HL-60 (cell line): ENCODE measurements at places on chromosomes 13 and 19.

DNA sequence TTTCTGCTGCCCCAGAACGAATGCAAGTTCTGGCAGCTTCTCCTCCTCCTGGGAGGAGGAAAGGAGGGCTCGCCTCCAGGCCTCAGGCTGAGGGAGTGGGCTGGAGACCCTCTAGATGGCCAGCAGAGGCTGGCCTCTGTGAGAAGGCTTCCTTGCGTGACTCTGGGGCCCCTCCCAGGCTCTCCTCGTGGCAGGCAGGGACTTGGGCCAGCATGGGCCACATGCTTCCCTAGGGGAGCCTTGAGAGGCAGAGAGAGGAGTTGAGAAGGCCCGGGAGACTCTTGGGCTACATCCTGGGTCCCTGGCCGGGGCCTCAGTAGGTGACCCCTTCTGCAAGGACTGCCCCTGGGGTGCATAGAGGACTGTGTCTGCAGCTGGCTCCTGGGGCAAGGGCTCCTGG is 25.9 kb downstream of the LYL1 start:
- no peak for DNase-seq

DNA sequence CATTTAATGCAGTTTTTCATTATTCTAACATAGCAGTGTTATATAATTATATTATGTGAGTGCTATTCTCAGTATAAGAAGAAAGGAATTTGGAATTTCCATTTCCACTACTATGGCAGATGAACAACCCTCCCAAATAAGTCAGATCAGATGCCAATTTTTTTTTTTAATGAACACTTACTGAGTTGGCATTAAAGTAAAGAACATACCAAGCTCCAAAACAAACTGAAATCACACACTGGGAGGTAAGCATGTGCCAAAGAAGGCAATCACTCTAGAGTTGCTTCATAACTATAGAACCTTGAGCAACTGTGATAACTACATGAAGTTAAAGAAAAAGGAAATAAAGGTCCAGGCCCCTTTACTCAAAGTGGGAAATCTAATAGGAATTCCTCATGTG is 90.3 kb downstream of the RNF17 start:
- no peak for DNase-seq

- DNase-seq: no peak
These were observed 525 bp upstream of the COG3 start for GRCh38 chr13:45464141-45464686.

DNA sequence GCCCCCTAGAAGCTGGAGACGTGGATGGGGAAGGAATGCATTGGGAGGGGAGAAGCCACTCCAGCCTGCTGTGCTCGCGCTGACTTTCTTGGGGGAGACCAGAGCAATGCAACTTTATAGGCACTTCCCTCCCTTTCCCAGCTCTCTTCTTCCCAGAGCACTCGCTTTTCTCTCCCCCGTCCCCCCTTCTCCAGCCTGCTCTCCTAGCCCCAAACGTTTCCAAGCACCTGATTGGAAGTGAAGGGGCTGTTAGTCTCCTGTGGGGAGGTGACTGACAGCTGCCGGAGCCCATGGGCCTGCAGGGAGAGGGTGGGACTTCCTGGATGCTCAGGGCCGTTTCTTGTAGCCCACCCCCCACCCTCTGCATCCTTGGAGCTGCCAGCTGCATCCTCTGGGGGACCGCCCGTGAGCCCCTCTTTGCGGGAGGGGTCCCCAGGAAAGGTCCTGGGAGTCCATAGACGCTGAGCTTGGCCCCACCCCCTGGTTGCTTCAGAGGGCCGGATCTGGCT is 2.5 kb downstream of the HDGFL2 start:
- no peak for DNase-seq

GRCh38 chr13:24267274-24267673 is 42.1 kb upstream of the C1QTNF9 start:
- DNase-seq: no peak

- peak; percentile 49 for DNase-seq
These were observed 4.3 kb upstream of the C5AR1 start for GRCh38 chr19:47305309-47305751.

DNA sequence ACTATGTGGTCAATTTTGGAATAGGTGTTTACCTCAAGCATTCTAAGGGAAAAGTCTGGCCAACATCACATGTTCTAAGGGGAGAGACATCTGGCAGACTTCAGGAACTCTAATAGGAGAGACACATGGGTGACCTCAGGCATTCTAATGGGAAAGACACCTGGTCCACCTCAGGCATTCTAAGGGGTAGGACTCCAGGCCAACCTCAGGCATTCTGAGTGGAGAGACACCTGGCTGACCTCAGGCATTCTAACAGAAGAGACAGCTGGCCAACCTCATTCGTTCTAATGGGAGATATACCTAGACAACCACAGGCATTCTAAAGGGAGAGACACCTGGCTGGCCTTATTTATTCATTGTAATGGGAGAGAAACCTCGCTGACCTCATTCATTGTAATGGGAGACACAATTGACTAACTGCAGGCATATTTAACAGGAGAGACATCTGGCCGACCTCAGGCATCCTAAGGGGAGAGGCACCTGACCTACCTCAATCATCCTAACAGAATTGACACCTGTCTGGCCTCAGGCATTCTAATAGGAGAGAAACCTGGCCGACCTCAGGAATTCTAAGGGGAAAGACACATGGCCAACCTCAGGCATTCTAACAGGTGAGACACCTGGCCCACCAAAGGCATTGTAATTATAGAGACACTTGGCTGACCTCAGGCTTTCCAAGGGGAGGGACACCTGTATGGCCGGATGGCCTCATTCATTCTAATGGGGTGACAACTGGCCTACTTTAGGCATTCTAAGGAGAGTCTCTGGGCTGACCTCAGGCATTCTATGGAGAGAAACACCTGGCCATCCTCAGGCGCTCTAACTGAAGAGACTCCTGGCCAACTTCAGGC is 1346.8 kb downstream of the UQCRFS1 start:
- DNase-seq: no peak

- no peak for DNase-seq
These were observed 19.7 kb upstream of the SYCN start for GRCh38 chr19:39223703-39224279.

GRCh38 chr13:51895906-51896888 is 34.4 kb downstream of the CCDC70 start:
- peak; percentile 57 for DNase-seq

DNA sequence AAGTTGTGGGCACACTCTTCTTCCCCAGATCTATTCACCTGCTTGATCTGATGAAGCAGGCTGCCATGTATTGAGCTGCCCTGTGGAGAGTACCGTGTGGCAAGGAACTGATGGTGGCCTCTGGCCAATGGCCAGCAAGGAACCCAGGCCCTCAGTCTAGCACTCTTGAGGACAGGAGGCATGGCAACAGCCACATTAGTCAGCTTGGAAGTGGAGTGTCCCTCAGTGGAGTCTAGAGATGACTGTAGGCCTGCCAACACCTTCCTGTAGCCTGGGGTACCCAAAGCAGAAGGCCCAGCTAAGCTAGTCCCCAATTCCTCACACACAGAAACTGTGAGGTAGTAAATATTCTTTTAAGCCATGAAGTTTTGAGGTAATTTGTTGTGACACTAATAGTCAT is 412.5 kb downstream of the DACH1 start:
- no peak for DNase-seq

- DNase-seq: no peak
These were observed 41.4 kb downstream of the ZNF726 start for GRCh38 chr19:23956051-23956450.

DNA sequence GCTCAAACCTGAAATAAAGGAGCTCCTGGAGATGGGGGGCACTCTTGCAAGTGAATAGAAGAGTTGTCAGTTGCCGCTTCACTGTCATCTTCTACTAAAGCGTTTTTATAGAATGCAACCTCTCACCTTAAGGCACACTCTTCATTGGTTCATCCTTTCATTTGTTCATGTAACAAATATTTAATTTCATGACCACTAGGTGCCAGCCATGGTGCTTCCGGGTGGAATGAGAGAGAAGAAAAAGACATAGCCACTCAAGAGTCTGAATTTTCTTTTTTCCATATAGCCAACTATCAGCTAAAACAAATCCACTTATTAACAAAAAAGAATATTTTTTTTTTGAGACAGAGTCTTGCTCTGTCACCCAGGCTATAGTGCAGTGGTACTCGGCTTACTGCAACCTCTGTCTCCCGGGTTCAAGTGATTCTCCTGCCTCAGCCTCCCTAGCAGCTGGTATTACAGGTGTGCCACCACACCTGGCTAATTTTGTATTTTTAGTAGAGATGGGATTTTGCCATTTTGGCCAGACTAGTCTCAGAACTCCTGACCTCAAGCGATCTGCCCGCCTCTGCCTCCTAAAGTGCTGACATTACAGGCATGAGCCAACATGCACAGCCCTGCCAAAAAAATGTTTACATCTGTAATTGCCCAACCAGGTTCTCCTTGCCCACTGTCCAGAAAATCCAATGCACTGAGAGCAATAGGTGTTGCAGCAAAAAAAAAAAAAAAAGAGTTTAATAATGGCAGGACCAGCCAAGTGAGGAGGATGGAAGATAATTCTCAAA is 22.1 kb upstream of the SACS start:
- DNase-seq: no peak

GRCh38 chr19:29170554-29170953 is 42.4 kb downstream of the UQCRFS1 start:
- no peak for DNase-seq

DNA sequence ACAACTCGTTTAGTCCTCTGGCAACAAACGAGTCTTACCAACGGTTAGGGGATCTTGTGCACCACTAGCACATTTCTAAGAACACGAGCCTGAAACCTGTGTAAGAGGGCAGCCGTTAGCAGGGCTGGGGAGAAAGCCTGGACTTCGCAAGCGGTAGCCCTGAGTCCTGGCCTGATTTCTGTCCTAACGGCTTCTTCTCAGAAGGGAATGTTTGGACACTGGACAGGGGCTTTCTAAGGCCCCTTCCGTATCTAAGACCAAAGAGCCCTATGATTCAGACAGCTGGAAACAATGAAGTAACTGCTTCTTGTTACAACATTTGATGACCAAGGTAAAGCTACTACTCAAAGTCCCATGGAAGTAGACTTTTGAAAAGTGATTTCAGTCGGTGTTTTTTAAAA is 2.2 kb downstream of the ANKRD10 start:
- peak; percentile 11 for DNase-seq

DNA sequence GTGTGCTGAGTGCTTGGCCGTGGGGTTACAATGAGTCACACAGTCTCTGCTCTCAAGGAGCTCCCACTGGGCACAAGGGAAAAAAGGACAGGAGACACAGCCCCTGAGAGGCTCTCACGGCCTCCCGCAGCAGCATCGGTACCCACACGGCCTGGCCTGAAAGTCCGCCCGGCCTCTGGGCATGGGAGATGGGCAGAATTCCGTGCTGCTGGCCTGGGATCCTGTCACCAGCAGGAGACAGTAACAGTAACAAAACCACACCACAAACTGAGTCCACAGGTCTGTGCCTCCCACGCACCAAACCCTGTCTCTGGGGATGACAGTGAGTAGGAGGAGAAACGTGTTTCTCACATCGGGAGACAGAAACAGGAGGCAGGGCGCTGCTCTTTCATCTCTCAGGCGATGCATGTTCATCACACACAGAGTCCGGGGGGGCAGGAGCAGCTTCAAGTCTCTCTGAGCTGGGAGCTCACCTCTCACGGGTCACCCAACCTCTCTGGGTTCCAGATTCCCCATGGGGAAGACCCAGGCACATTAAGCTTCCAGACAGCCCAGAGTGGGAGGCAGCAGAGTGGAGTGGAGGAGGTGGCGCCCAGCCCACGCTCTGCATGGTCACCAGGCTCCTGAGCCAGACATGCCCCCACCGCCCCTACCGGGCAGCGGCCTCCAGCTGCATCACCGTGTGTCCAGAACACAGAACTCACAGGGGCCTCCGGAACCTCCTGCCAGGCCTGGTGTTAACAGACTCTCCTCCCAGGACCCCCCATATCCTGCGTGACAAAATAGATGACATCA is 124.7 kb upstream of the VSTM2B start:
- DNase-seq: no peak

GRCh38 chr13:45073809-45074208 is 46.5 kb upstream of the GTF2F2 start:
- DNase-seq: no peak

- no peak for DNase-seq
These were observed 34.2 kb downstream of the GPR42 start for GRCh38 chr19:35404879-35405622.

- DNase-seq: no peak
These were observed 6.7 kb upstream of the C13orf46 start for GRCh38 chr13:113980489-113981064.

- DNase-seq: no peak
These were observed 1017.4 kb downstream of the EFNB2 start for GRCh38 chr13:105518086-105518485.

DNA sequence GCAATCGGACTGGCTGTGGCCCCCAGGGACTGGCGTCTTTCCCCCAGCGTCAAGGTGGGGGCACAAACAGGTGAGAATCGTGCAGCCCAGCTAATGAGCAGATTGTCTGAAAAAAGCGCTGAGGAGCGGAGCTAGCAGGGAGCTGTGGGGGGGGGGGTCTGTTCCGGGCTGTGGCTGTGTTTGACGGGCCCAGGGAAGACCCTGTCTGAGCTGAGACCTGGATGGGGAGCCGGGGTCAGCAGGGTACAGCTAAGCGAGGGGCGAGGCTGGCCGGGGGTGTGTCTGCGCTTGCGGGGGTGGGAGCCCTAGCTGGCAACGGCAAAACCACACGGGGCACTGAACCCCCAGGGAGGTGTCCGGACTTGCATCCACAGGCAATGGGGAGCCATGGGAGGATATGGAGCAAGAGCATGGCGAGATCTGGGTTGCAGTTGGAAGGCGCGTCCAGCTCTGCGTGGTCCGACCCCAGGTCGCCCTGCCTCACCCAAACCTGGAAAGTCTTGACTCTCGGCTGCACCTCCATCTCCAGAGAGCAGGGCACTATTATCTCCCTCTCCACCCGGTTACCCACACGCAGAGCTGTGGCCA is 4.6 kb downstream of the LINGO3 start:
- no peak for DNase-seq

DNA sequence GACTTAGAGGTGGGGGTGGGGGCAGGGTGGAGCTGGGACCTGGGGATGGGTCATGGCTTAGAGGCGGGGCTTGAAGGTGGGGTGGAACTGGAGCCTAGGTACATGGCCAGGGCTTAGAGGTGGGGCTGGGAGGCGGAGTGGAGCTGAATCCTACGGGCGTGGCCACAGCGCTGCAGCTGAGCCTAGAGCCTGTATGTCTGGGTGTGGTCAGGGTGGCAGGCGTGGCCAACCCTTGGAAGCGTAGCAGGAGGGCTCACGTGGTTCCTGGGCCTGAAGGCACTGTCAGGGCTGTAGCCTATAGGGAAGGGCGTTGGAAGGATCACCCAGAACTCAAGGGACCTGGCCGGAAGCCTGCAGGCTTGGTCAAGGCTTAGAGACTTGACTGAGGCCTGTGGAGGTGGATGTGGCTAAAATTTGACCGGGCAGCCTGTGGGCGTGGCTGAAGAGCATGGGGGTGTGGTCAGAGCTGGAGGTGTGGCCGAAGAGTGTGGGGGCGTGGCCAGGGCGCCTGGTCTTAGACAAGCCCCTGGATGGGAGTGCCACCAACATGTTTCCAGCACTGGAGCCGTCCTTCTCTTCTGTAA is 24.3 kb downstream of the COLGALT1 start:
- no peak for DNase-seq

DNA sequence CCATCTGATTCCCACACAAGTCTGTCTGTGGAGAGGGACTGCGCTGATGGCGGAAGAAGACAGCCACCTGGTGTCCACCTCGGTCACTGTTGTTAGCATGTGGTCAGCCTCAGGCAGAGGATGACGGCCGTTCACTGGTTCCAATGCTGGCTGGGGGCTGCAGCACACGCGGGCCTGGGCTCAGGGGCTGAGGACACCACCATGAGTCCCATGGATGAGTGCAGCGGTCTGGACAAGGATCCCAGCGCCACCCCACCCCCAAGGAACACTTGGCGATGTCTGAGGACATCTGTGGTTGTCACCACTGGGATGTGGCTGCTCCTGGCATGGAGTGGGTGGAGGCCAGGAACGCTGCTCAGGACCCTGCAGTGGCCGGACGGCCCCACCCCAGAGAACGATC is 10.9 kb downstream of the DPP9 start:
- no peak for DNase-seq
